ENCODE measurements at places on chromosomes 11 and 22.

- DNase-seq, result peak; percentile 71
These were observed 8.7 kb downstream of the SPTBN2 start for GRCh38 chr11:66720223-66720898.

DNA sequence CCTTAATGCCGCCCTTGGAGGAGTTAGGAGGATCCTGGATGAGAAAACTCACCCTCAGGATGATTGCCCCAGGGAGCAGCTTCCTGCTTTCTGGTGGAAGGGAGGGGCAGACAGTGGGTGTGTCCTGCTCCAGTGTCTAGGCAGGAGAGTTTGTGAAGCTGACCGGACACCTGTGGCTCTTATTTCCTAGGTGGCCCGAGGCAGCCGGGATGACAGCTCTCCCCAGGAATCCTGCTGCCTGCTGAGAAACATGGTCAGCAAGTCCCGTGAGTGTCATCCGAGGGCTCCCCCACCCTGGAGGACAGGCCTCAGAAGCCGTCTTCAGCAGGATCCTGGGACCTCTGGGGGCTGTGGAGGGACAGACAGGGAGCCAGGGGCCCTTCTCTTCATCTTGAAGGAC is 50.4 kb downstream of the ST3GAL4 start:
- no peak for DNase-seq

GRCh38 chr11:128432926-128433325 is 154.4 kb downstream of the ETS1 start:
- no peak for DNase-seq

- DNase-seq, result no peak
These were observed 36.6 kb upstream of the PCF11 start for GRCh38 chr11:83120327-83120726.

- no peak for DNase-seq
These were observed 10.6 kb downstream of the P2RX3 start for GRCh38 chr11:57348636-57349313.

GRCh38 chr11:35725885-35726284 is 63.3 kb downstream of the TRIM44 start:
- no peak for DNase-seq

GRCh38 chr11:118792570-118793124 is 1.7 kb upstream of the DDX6 start:
- peak; percentile 85 for DNase-seq

DNA sequence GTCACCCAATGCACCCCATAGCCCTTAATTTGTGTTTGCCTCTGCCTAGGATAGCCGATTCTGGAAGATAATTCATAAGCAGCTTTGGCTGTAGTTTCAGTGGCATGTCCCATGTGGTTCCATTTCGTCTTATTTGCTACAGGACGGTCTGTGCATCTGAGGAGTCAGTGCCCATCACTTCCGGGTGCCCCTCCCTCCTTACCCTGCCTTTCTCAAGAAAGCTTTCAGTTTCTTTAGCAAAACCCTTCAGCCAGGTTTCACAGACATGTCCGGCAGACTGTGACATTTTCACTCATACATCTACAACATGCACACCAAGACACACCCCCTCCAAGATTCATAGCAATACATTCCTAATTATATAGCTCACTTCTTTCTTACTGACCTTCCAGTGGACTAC is 14.3 kb downstream of the TP53AIP1 start:
- DNase-seq, result no peak

DNA sequence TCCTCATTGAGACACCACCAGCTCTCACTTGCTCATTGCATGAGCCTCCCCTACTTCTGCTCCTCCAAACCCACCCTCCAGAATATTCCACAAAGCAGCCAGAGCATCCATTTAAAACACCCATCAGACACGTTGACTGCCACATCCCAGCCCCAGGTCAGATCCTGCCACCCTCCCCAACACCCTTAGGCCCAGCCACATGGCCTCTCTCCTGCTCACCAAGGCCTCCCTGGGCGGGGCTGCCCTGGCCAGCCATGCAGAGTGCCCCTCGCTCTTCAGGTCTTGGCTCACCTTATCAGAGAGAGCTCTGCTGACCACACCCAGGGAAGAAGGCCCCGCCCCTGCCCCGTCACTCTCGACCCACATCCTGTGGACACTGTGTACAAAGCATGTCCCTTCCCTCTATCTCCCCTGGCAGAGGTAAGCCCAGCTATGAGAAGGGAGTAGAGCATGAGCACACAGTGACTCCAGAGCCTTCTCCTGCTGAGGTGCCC is 106.8 kb downstream of the MICAL3 start:
- DNase-seq, result no peak

- no peak for DNase-seq
These were observed 607 bp downstream of the CCDC82 start for GRCh38 chr11:96388891-96389719.

GRCh38 chr22:45968003-45968650 is 8.8 kb downstream of the WNT7B start:
- no peak for DNase-seq

DNA sequence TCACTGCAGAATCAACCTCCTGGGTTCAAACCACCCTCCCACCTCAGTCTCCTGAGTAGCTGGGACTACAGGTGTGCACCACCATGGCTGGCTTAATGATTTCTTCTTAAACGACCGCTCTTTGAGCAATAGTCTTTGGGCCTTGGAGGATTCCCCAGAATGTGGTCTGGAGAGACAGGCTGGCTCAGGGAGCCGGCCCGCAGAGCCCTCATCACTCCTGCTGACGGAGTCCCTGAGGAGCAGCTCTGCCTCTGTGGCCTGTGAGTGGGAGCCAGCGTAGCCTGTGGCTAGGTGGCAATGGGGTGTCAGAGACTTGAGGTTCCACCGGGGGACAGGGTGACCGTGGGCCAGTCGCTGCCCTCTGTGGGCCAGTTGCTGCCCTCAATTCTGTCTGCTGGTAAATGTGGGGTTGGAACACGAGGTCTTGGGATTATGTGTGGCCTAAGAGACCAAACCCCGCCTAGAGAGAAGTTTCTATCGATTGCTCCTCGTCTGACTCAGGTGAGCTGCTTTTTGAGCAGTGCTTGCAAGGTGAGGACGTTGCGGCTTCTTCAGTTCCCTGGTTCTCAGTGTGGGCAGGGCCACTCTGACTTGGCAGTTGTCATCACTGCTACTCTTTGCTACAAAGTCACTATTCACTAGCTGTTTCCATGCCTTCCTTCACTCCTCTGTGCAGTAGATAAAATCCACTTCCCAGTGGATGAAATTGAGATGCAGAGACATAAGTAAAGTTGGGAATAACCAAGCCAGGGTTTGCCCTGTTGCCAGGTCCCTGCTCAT is 124.8 kb upstream of the NECTIN1 start:
- no peak for DNase-seq

- no peak for DNase-seq
These were observed 59.5 kb downstream of the TRIM29 start for GRCh38 chr11:120078397-120078796.

- DNase-seq, result peak; percentile 63
These were observed 5.3 kb downstream of the KCNE3 start for GRCh38 chr11:74462009-74462408.

GRCh38 chr11:113256431-113257202 is 57.8 kb upstream of the TTC12 start:
- no peak for DNase-seq

GRCh38 chr11:64246871-64247728 is at the start of gene PPP1R14B:
Gene PPP1R14B, minus strand, starts transcription at chr11:64246943. Its CDS starts 270 bp downstream, at chr11:64246673.
- DNase-seq, result peak; percentile 93

GRCh38 chr11:123062892-123063825 is 1.2 kb upstream of the HSPA8 start:
- no peak for DNase-seq

GRCh38 chr11:23540101-23540561 is 679.9 kb upstream of the CCDC179 start:
- DNase-seq, result peak; percentile 52

DNA sequence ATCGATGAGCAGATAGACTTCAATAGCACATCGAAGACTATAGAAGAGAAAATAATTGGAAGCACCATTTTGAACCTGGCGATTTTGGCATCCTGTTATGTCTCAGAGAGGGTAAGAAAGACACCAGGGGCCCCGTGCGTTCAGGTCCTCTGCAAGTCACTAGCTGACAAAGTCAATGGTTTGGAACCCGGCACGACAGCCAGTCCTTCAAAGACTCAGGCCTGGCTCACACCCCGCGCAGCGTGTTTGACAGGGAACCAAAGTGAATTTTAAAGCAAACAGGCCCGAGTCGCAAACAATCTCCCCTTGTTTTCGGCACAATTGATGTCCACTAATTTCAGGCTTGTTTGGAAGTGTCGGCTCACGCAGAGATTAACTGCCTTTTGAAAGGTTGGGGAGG is 716.6 kb downstream of the BRD1 start:
- no peak for DNase-seq

GRCh38 chr11:118135796-118136165 is 16.8 kb downstream of the SCN4B start:
- no peak for DNase-seq

DNA sequence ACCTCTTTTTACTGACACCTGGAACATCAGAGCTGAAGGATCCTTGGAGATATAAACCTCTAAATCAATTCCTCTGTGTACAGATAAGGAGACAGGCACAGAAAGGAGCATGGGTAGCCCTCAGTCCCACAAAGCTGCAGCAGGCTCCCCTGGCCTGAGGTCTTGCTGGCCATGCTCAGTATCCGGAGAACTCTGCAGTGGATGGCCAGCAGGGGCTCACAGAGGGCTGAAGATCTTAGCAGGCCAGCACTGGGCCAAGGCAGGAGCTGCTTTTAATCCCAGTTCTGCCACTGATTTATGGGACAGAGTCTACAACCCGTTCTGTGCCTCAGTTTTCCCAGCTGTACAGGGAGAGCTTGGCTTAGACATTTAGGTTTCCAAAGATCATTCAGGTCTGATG is 52.6 kb upstream of the LRRC32 start:
- DNase-seq, result no peak

DNA sequence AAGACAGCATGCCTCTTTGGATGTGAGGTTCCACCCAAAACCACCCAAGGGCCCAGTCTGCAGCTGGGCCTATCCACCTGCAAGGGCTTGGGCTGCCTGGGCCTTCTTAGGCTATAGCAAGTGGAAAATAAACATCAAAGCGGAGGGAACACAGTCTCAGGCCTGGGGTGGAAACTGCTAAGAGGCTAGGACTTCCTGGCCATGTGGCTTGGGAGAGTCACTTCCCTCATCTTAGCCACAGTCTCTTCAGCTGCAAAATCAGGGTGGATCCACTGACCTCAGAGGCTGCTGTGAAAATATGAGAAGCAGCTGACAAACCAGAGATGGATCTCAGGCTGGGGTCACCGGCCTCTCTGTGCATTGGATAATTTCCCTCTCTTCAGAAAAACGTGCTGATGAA is 30.6 kb upstream of the TFIP11 start:
- DNase-seq, result no peak

DNA sequence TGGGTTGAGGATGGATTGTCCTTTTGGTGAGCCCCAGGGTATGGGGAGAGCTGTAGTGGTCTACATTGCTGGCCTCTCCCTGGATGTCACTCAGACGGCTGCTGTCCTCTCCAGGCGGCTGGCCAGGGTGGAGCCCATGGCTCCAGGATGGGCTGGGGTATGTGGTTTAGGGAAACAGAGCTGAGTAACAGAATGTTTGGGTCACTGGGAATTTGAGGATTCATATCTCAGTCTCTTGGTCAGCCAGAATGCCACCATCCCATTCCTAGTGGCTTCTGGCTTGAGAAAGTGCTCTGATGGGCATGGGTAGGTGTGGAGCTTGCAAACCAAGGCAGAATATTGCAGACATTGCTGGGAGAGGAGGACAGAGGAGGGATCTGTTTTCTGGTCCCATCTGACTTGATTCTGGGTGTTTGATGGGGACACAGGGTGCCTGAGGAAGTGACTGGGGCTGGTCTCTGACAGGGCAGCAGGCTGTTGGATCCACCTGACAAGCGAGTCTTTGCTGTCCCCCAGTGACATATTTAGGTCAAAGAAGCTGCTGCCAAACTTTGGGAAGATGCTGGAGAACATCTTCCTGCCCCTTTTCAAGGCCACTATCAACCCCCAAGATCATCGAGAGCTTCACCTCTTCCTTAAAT is 41.4 kb downstream of the AMPD3 start:
- no peak for DNase-seq

DNA sequence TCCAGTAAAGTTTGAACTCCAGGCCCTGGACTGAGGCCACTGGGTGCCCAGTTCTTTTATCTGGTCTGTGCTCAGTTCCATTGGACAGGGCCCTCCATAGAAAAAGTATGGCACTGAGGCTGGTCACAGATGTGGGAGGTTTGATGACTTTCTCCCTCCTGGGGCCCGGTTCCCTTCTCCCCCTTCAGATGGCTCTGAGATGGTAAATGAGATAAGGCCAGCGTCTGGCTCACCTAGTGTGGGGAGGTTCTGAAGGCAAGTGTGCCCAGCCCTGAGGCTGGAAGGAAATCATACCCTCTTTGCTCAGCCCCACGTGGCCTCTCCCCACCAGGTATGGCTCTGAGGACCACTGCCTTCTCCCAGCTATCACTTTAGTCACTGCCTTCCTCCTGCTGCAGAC is 1.5 kb upstream of the CLDN5 start:
- no peak for DNase-seq

- DNase-seq, result no peak
These were observed 1306.8 kb downstream of the TBC1D22A start for GRCh38 chr22:48069256-48069655.
